ENCODE measurements at places on chromosomes 2 and 18.

DNA sequence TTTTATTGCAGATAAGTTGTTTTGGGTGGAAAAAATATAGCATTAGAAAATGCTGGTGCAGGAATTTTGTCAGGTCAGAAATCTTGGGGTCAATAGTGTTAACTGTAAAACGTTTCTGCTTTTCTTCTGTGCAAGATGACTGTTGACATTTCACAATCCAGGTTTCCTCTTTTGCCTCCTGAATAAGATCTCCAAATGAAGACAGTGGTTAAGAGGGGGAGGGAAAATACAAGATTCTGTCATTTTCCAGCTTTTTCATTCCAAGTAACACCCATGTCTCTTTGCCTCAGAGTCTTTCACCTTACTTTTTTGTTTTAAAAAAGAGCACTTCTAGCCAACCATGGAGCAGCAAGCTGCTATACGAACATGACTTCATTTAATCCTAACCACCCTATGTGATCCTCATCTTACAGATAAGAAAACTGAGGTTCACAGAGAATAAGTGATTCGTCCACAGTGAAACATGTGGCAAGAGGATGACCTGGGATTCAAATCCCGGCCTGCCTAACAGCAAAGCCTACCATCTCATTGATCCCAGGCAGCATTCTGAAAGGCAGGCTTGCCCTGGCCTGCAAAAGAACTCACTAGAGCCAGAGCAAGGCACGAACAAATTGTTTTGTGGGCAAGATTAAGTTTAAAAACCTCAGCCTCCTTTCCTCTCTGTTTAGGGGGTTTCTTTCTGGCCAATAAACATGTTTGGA lies 3.0 kb downstream of the PLEK start:
- DNase-seq: no peak

DNA sequence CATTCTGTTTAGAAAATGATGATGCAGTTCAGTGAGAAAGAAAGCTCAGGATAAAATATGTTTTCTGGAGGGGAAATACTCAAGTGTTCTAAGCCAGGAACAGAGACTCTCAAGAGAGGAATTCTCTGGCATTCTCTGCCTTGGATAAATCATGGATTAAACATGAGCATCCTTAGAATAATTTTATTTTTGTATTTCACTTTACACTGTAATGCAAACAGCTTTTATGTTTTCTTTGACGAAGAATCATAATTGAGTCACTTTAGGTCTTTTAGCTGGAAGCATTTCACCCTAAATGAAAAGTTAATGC lies 11.1 kb downstream of the GDF7 start:
- DNase-seq: no peak

GRCh38 chr2:28683100-28683706 lies 68.4 kb upstream of the PPP1CB start:
- no peak for DNase-seq

DNA sequence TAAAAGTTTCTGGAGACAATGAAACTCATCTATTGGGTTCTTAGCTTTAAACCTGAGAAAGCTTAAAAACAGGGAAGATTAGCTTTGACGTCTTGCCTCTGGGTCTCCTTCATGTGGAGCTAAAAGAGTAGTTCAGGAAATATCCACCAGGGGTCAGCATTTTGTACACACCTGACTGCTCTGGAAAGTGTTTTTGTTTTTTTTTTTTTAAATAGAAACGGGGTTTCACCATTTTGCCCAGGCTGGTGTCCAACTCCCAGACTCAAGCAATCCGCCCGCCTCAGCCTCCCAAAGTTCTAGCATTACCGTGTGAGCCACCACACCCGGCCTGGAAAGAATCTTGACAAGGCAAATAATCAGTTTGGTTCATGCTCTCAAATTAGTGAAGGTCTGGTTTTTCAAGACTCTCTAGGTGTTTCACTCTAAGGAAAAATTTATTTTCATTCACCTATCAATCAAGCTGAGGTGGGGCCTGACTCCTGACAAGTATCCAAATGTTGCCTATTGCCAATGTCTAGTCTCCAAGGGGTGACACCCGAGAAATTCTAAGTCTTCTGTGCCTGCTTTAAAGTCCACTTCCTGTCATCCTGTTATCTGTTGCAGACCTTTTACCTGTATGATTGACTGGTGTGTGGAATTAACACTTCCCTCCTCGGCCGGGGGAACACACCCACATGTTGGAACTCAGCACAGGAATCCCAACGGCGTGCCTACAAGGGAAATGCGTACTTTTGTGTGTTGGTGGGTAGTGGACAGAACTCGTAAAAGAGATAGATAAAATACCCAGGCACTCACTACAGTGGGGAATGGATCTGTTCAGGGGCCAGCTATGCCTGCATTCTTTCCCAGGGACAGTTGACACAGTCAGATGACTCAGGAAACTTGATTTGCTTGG lies 11.3 kb downstream of the IL1RN start:
- DNase-seq: peak; percentile 8

Measured in T-helper 9 cell (primary cell).